Cortex of kidney (tissue), 1 donor: ENCODE measurements at places on chromosomes 5 and 9.

- no peak for DNase-seq
Measured at GRCh38 chr5:67588389-67588788, 391.8 kb upstream of the CD180 start.

DNA sequence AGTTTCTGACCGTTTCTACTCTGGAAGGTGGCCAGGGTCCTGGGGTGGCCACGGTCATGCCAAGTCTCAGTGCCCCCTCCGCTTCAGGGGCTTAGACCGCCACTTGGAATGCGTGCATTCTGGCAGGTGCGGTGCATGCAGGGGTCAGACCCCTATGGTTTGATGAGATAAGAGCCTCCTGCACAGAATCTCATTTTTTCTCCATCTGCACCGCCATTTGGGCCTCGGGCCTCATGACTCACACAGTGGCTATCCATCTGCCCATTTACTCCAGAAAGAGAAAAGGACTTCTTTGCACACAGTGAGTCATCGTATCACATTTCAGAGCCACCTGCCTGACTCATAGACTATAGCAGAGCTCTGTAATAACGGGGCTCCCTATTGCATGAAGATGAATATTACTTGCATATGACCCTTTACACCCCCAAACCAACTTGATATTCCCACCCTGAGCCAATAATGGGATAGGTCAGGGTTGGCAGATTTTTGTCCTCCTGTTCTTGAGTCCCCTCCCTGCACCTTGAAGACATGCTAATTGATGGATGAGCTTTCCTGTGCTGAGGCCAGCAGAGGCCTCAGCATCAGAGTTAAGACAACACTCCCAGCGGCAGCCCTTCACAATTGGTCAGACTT is 157.4 kb downstream of the NR3C1 start:
- no peak for DNase-seq

DNA sequence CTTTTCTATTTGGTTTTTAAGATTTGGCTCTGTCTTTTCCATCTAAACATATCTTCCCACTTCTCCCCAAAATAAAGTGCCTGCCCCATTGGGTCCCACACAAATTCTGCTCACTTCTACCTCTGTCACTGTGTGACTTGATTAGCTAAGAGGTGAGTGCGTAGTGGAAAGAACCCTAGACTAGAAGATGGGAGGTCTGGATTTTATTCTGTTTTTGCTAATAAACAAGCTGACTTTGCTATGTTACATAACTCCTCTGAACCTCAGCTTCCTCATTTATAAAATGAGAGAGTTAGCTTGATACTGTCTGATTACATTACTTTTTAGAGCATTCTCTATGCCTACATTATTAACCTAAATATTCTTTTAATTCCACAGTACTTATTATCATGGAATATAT is 51.3 kb upstream of the PTGER4 start:
- no peak for DNase-seq

- no peak for DNase-seq
Measured at GRCh38 chr9:2524601-2525000, 97.0 kb upstream of the VLDLR start.

- no peak for DNase-seq
Measured at GRCh38 chr5:159047086-159047485, 52.6 kb downstream of the EBF1 start.

- no peak for DNase-seq
Measured at GRCh38 chr9:101030086-101030391, 1.5 kb downstream of the PLPPR1 start.

DNA sequence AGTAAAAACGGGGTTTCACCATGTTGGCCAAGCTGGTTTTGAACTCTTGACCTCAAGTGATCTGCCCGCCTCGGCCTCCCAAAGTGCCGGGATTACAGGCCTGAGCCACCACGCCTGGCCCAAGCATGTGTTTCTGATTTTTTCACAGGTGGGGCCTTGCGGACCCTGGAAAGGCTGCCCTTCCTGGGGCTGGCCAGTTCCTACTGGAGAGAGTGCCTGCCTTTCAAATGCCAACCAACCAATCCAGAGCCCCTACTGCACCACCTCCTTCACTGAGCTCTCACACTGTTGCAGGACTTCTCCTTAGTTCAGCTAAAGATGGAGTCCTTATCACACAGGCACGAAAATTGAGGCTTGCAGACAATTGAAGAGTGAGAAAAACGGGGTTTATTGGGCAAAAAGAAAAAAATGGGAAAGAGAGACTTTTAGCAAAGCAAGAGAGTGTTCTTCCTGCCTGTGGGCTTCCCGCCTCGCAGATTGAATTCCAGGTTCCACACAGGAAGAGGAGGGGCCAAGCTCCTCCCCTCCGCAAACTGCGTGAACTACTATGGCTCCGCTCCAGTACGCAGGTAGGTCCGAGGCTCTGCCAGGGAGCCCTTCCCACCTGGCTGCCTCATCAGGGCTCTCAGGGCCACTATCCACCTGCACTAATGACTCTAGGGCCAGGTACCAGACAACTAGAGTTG is 8.3 kb upstream of the CMBL start:
- DNase-seq: no peak

DNA sequence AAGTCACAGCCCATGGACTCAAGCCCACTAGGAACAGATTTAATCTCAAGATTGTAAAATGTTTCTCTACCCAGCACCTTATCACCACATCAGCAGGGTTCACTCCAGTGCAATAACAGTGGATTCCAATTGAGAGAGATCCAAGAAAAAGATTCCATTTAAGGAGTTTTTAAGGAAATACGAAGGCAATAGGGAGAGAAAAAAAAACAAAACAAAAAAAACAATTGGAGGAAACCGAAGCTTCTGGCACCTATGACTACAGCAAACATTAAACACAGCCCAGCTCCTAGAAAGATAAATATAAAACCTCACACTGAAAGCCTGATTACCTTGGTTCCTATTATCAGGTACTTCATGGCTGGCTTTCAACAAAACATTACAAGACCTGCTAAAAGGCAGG is 192.7 kb downstream of the DAB2IP start:
- DNase-seq: no peak

DNA sequence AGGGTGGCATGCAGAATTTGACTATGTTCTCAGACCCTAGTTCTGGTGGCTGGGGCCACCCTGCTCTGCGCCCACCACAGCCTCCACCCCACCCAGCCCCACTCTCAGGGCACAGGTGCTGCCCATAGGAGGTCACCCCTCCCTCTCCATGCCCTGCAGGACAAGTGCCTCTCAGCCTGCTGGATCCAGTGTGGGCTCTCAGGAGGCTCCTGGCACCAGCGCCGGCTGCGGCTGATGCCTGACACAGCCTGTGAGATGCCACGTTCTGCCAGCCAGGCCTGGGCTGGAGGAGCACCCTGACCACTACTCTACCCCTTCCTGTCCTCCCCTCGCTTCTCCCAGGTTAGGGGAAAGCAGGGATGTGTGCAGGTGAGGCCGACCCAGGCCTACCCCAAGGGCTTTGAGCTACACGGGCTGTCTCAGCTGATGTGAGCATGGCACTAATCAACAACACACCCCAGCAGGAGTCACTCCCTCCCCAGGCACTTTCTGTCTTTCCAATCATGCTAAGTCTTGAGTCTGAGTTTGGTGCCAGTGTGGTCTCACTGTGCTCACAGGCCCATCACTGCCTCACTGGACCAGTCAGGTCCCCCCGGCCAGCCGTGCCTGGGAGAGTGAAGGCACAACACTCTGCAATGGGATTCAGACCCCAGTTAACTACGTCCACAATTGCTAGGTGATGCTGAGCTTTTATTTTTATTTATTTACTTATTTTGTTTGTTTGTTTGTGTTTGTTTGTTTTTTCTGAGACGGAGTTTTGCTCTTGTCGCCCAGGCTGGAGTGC is 12.1 kb upstream of the BARX1 start:
- no peak for DNase-seq
